ENCODE measurements at places on chromosomes 6 and 20. TPM values are rescaled to one million over a fixed set of nuclear protein-coding genes. Genes with fewer than 3 reads are reported as not detected.

The PPP1R3G gene
- 0.10 TPM for total RNA-seq

DNA sequence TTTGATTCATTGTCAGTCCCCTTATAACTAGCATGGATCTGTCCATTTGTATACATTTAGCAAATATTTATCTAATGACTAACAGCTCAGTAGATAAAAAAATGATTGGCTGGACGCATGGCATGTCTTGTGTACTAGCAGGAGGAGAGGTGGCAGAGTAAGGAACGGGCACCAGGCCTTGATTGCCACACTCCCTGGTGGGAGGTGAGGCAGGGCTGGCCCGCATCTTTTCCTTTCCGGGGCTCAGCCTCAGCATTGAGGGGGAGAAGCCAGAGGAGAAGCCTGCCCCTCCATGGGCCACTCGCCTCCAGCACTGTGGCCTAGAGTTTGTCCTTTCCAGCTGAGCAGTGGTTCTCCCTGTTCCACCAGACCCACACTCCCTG is 84.9 kb upstream of the TMEM181 start:
- peaks cover 3% of the 10 kb centered on the region for H3K36me3 ChIP-seq
- no peaks in the 10 kb centered on the region for H3K27me3 ChIP-seq
- H3K4me1 ChIP-seq: peaks cover 31% of the 10 kb centered on the region
- DNase-seq: no peak
- H3K4me3 ChIP-seq: peak overlapping the region; percentile 36

- H3K4me1 ChIP-seq: no peaks in the 10 kb centered on the region
- no peaks in the 10 kb centered on the region for H3K36me3 ChIP-seq
- H3K27ac ChIP-seq: no peak overlapping the region
- no peak for DNase-seq
- H3K27me3 ChIP-seq: no peaks in the 10 kb centered on the region
These were observed 24.8 kb upstream of the DYNLRB1 start for GRCh38 chr20:34491226-34491931.

GRCh38 chr6:6918216-6918983 is 189.4 kb upstream of the RREB1 start:
- peaks cover 27% of the 10 kb centered on the region for H3K4me1 ChIP-seq
- no peak overlapping the region for H3K4me3 ChIP-seq
- no peaks in the 10 kb centered on the region for H3K27me3 ChIP-seq
- H3K27ac ChIP-seq: peak overlapping the region; percentile 30

DNA sequence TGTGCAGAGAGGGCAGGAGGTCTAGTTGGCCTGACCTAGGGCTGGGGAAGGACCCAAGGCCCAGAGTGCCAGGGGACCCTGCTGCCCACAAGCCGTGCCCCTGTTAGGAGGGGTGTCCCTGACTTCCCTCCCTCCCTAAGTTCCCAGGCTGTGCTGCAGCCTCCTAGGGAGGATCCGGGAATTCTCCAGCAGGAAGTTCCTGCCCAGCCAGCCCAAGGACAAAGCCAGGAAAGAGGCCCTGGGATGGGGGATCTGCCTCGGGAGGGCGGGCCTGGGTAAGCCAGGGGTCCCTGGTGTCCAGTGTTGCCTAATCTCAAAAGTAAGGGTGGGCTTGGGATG is 9.3 kb upstream of the BAK1 start:
- H3K4me1 ChIP-seq: peaks cover 51% of the 10 kb centered on the region
- H3K36me3 ChIP-seq: no peaks in the 10 kb centered on the region
- no peak overlapping the region for H3K4me3 ChIP-seq
- H3K27ac ChIP-seq: no peak overlapping the region
- no peaks in the 10 kb centered on the region for H3K27me3 ChIP-seq

Measured in GM12878 (cell line).